ENCODE measurements at places on chromosomes 4 and X. TPM values are rescaled to one million over a fixed set of nuclear protein-coding genes. Genes with fewer than 3 reads are reported as not detected.

CFAP99 gene
- not detected for total RNA-seq

FOXR2 gene
- not detected for total RNA-seq

DNA sequence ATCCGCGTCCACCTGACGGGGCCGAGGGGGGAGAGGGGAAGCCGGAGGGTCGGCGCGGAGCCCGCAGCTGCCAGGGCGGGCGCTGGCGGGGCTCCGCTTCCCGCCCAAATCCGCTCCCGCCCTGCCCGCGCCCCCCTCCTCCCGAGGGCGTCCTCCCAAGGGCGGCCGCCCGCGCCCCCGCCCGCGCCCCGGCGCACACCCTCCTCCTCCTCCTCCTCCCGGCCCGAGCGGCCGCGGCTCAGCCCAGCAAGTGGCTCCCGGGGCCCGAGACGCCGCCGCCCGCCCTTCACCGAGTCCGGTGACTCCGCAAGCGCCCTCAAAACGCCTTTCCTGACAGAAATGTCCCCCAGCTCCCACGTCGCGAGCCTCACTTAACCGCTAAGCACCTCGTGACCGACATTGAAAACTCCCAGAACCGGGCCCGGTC is 487 bp downstream of the HMGB2 start:
- H3K4me3 ChIP-seq: peak overlapping the region; percentile 95
- peaks cover 3% of the 10 kb centered on the region for H3K4me1 ChIP-seq
- H3K27me3 ChIP-seq: no peaks in the 10 kb centered on the region
- no peaks in the 10 kb centered on the region for H3K36me3 ChIP-seq
- peak; percentile 33 for DNase-seq

DNA sequence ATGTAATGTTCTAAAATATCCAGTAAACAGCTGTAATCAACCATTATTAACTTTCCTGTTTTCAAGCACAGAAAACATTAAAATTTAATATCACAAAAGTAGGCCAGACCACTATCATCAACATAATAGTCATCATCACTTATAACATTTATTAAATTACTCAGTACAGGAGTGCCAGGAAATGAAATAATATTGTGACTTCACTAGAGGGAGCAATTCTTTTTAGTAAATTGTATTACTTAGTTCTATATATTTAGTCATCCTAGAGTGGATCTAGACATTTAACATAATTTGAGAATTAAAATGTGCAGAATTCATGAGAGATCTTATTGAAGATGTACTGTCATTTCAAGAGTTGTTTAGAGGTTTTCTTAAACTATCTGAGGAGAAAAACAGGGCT is 33.6 kb downstream of the PITX2 start:
- no peaks in the 10 kb centered on the region for H3K27me3 ChIP-seq
- no peaks in the 10 kb centered on the region for H3K36me3 ChIP-seq
- H3K4me3 ChIP-seq: no peak overlapping the region
- no peak overlapping the region for H3K27ac ChIP-seq
- H3K4me1 ChIP-seq: no peaks in the 10 kb centered on the region

DNA sequence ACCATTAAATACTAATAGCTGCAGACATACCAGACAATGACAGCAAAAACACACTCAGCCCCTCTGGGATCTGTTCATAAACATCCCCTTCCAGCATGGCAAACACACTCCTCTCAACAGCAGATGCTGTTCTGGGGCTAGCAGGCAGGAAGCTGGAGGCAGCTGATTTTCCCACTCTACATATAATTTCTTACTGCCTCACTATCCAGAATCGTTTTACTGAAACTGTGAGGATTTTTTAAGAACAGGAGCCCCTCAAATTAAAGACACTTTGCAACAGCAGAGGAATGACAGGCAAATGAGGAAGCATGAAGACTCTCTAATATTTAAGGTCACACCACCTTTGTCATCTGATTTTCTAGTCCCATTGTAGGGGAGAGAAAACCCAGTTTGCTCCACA is 2.2 kb downstream of the MAPK10 start:
- H3K4me1 ChIP-seq: no peaks in the 10 kb centered on the region
- H3K27me3 ChIP-seq: no peaks in the 10 kb centered on the region
- no peak for DNase-seq
